ENCODE measurements at places on chromosomes 7 and 10.

DNA sequence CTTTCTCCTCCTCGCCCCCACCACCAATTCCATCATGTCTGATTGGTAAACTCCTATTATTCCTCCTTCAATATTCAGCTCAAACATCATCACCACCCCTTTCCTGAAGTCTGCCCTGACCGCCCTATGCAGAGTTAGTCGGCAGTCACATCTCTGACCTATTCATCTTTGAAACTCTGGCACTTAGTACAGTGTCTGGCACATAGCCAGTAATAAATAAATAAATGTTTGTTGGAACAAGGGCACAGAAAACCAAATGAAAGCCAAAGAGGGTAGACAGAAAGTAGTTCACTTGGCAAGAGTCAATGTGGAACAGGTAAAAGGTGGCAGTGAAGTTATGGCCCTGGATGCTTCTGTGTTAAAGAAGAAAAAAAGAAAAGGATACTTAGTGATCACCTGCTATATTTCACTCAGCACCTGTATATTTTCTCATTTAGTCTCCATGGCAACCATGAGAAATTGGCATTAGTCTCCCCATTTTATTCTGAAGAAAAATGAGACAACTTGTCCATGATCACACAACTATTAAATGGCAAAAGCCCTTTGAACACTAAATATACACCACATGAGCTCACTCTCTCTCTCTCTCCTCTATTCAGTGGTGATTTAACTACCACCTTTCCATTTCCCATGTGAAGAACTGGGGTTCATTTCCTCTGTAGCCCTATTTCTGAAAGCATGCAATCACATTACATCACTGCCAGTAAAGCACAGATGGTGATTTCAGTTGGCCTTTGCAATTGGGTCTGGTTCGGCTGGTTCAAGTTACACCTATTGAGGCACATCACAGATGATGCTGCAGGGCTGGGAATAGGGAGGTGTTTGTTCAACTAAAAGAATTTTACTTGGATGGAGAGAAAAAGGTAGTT is 25.3 kb downstream of the CHCHD3 start:
- no peak for DNase-seq

GRCh38 chr10:4345877-4346646 is 479.9 kb upstream of the AKR1E2 start:
- DNase-seq = no peak

GRCh38 chr7:103951311-103951710 is 38.1 kb downstream of the RELN start:
- no peak for DNase-seq

- no peak for DNase-seq
These were observed 890 bp downstream of the ZFYVE27 start for GRCh38 chr10:97737770-97738265.

DNA sequence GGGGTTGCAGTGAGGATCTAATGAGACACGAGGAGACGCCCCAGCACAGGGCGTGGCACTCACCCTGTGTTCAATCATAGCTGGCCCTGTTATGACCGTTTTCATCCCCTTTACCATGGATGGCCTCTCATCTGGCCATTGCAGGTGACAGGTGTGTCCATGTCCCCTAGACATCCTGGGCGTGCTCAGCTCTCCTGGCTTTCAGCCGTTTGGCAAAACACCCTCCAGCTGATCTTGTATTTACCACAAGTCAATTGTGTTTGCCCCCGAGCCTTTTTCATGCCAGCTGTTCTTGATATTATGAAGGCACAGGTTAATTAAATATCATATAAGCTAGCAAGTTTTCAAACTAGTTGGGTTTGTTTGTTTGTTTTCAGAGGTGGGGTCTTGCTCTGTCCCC is 97.1 kb downstream of the CHST15 start:
- no peak for DNase-seq

All from T-helper 2 cell (primary cell).